ENCODE measurements at places on chromosomes 4 and X. TPM values are rescaled to one million over a fixed set of nuclear protein-coding genes. Genes with fewer than 3 reads are reported as not detected.

The DOK7 gene
- total RNA-seq = not detected

The TRIML2 gene
- not detected for total RNA-seq

The CCDC110 gene
- 6.6 TPM for total RNA-seq

The BMPR1B gene
- 8.9 TPM for total RNA-seq

The PFKFB1 gene
- total RNA-seq = 0.14 TPM

The PPP4R3C gene
- total RNA-seq = not detected

The FOXR2 gene
- total RNA-seq = not detected

The PASD1 gene
- total RNA-seq = not detected

The DMP1 gene
- total RNA-seq = not detected

The UCP1 gene
- total RNA-seq = not detected

All from posterior vena cava (tissue), 2 donors.